Fibroblast of upper back skin (primary cell): ENCODE measurements at places on chromosomes 12 and 14.

GRCh38 chr12:48861111-48861510 lies 4.6 kb downstream of the RND1 start:
- DNase-seq: no peak

- DNase-seq: peak; percentile 17
These were observed 27.8 kb downstream of the CLIP1 start for GRCh38 chr12:122394626-122395194.

DNA sequence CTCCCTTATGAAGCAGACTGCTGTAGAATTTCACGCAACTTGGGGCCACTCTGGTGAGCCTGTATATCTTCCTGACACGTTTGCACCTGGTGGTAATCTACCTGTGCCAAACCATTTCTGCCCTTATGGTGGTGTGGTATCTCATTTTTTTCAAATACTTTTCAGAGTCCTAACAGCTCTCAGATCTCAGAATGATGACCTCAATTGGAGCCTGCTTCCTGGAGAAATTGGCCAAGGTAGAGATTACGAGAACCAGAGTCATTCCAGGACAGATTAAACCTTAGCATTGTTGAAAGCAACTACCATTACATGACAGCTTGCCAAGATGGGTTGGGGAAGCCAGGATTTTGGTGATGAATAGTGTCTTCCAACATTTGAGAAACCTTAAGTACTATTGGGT lies 48.2 kb downstream of the CPSF6 start:
- no peak for DNase-seq

GRCh38 chr14:95614349-95614748 lies 71.9 kb upstream of the TCL1B start:
- no peak for DNase-seq

DNA sequence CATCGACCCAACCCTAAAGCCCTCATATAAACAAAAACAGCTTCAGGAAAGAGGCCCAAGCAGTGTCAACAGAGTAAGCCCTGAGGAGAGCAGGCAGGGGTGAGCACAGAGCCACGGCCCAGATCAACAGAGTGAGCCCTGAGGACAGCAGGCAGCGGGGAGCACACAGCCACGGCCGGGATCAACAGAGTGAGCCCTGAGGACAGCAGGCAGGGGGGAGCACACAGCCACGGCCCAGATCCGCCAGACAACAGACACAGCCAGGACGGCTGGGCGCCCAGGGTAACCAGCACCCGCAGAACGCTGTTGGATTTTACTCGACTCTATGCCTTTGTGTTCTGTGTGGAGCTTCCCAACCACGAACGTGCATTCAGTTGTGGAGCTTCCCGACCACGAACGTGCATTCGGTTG lies 15.0 kb downstream of the CCDC85C start:
- no peak for DNase-seq

DNA sequence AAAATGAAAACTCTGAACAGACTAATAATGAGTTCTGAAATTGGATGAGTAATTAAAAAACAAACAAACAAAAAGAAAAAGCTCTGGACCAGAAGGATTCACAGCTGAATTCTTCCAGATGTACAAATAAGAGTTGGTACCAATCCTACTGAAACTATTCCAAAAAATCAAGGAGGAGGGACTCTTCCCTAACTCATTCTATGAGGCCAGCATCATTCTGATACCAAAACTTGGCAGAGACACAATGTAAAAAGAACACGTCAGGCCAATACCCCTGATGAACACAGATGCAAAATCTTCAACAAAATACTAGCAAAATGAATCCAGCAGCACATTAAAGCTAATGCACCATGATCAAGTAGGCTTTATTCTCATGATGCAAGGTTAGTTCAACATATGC lies 183.9 kb upstream of the CNOT2 start:
- no peak for DNase-seq

GRCh38 chr12:92432724-92433441 lies 269.9 kb upstream of the PLEKHG7 start:
- no peak for DNase-seq

DNA sequence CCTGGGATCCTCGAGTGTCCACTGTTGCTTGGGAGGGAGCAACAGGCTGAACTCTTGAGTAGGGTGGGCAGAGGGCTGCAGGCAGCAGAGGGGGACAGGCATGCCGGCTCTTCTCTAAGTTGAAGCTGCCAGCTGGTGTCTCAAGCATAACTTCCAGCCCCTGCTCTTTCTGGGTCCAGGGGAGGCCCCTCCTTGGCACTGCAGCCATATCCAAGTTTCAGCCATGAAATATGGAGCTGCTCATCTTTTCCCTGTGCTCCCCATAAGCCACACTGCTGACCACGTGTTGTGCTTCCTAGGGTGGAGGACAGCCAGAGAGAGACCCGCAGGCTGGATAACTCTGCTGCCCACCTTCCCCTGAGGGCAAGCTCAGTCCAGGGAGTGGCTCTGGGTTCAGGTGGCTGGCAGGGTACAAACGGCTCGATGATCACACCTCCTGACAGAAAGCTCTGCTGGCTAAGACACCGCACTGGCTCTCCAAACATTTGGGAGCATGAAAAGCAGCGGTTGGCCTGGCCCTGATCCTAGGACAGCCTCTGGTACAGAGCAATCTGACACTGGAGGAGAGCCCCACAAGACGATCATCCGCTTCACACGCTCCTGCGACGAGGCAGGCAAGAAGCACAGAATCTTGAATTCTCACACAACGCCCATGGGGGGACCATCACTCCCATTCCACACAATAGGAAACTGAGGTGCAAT lies 79.6 kb downstream of the PITPNM2 start:
- DNase-seq: no peak

DNA sequence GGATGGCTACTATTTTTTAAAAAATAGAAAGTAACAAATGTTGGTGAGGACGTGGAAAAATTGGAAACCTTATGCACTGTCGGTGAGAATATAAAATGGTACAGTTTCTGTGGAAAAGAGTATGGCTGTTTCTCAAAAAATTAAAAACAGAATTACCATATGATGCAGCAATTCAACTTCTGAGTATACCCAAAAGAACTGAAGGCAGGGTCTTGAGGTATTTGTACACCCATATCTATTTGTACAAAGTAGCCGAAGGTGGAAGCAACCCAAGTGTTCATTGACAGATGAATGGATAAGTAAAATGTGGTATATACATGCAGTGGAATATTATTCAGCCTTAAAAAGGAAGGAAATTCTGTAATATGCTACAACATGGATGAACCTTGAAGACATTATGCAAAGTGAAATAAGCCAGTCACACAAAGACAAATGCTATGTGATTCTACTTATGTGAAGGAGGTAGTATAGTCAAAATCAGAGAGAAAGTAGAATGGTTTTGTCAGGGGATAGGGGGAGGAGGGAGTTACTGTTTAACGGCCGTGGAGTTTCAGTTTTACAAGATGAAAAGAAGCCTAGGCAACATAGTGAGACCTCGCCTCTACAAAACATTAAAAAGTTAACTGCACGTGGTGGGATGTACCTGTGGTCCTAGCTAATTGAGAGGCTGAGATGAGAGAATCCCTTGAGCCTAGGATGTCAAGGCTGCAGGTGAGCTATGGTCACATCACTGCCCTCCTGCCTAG lies 38.4 kb upstream of the CCT2 start:
- no peak for DNase-seq

DNA sequence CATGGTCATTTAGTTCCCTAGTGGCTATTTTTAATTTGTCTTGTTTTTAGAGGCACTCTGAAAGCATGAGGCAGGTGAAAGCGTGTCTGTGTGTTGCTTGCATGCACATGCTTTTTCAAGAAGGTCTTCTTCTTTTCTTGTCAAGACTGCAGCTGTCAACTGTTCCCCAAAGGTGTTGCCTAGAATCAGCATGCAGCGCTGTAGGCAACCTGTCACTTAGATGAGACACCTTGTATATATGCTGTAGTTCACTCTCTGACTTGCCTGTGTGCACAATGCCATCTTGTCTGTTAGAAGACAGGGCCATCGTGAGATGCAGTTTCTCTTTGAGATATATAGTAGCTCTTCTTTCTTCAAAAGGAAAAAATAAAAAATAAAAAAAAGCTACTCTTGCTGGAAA lies 885.7 kb downstream of the DIO2 start:
- no peak for DNase-seq

DNA sequence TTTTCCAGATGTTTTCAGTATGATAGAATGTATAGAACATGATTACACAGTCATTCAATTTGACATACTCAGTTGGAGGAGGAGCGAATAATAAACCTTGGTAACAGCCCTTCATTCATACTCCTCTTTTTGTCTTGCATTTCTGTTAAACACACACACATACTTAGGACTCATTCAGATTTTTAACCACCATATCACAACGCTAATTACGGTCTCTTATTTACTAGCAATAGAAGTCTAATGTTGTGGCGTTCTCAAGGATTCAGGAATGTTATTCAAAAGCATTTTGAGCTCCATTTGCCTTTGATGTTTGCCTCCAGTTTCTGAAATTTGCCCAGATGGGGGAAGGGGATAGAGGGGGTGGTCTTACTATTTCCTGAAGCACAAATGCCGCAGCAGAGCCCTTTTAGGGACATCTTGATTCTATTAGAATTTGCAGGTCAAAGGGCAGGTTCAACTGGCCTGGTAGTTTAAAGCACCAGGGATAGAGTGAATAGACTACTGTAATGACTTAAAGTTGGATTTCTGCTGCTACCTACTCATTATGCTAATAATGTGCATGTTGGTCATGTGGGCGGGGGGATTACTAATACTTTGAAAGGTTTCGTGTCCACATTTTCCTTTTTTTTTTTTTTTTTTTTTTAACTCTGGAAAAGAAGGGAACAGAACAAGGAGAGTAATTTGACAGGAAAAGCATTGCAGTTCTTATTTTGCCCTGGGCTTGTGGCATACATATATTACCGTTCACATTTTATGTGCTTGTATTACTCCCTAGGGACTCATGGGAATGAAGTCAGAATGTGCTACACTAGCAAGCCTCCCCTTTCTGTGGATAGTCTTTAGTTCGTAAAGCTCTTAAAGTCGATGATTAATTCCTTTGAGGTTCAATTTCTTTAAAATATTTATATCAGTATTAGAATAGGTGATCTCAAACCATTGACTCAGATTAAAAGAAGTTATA lies 226.8 kb downstream of the FBXL14 start:
- peak; percentile 73 for DNase-seq
